ENCODE measurements at places on chromosomes 3 and 15.

DNA sequence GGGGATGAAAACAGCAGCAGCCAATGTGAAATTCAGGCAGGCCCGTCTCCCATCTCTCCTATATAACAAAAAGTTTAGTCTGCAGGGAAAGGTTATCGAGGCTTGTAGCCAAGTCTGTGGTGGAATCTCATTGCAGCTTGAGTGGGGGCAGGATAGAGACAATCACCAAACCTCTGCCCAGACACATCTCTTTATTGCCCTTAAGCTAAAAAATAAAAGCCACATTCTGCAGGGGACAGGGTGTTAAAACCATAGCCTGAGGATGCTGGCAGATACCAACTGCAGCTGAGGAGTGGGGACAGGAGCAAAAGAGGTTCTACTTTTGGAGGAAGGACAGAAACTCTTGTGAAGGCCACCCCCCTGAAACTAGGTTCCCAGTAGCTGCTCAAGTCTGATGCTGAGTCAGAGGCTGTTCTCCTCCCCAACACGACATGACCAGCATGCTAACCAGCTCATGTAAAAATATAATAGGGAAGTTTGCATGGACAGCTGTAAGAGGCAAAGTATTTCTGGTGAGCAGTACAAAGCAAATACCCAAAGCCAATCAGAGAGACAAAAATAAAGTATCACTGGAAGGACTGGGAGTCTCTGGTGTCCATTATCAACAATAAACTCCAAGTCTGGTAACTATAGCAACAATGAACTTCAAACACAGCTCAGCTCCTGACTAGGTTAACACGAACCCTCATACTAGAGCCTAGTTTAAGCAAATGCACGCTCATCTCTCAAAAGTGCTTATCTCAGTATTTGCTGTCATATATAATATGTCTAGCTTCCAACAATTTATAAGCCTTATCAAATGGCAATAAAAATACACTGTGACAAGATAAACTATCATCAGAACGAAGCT, 362.2 kb upstream of the SLCO3A1 start:
- no peak for DNase-seq

- DNase-seq, result no peak
Observed at GRCh38 chr15:34043391-34043790, 4.4 kb upstream of the AVEN start.

DNA sequence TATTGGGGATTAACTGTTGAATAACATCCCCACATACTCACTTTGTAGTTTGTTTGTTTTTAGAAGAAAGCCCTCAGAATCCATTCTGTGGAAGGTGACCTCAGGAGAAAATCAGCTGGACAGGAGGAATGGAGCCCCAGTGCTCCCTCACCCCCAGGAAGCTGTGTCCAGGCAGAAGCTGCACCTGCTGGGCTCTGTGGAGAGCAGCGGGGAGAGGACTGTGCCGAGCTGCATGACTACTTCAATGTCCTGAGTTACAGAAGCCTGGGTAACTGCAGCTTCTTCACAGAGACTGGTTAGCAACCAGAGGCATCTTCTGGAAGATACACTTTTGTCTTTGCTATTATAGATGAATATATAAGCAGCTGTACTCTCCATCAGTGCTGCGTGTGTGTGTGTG, 14.0 kb downstream of the TIGIT start:
- DNase-seq, result no peak

- no peak for DNase-seq
Observed at GRCh38 chr3:11815111-11815510, 31.6 kb downstream of the TAMM41 start.

DNA sequence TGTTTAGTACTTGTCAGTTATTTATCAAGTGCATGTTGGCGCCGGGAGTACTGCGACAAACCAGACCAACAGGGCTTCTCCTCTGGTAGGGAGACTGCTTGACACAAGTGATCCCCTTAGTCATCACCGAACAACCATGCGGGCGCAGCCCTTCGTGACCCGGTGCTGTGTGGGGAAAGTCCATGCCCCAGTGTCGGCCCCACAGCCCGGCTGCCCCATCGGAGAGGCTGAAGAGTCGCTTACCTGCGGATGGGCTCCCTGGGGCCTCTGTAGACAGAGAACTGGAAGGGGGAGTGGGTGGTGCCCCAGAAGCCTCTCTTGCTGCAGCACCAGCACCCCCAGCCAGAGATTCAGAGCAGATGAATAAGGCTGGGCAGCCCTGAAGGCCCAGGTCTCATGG, 90.3 kb upstream of the PRR23E start:
- no peak for DNase-seq

GRCh38 chr3:179376474-179376873, 29.0 kb downstream of the MFN1 start:
- no peak for DNase-seq

DNA sequence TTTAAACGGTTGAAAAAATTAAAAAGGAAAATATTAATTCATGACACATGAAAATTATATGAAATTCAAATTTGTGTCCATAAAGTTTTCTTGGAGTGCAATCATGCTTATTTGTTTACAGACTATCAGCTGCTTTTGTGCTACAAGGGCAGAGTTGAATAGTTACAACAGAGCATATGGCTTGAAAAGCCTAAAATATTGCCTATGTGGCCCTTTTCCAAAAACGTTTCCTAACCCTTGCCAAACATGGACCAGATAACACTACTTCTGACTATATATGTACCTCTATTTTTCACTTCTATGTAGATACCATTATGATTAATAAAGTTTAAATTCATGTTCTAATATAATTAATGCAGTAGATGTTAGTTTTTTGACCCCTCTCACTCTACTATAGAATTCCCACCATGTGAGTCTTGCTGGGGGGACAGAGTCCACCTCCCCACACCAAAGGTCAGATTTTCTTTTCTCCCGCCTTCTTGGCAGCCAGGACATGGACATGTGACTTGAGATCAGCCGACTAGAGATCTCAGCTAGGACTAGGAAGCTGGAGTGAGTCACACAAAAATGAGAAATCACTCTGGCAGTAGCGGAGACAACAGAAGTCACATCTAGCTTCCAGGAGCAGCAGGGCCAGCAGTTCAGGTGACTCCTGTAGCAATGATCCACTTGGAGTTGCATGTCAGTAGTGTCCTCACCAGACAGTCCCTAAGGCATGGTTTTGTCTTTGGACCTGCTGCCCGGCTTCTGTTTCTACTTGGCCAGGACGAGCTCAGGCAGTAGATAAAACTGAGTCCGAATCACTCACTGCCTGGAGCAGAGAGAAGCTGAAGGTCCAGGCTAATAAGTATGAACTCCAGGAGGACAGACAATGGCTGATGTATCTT, 22.4 kb downstream of the CIAO2A start:
- no peak for DNase-seq

- DNase-seq, result no peak
Observed at GRCh38 chr3:170467007-170467406, 48.3 kb downstream of the CLDN11 start.

GRCh38 chr3:176208283-176208682, 989.0 kb downstream of the TBL1XR1 start:
- no peak for DNase-seq

DNA sequence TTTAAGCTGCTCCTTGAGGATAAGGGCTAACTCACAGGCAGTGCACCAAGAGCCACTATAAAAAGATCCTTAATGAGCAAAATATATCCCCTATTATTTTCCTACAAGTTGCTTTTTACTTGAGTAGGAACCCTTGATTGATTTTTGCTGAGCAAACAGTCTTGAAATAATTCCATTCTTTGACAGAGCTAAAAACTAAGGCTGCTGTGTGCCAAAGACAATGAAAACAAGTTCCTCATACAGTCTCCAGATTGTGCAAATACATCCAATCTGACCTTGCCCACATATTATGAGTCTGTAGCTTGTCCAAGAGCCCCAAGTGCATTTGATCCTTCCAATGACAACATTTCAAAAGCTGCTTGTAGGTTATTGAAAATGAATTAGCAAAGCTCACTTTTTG, 15.0 kb downstream of the PRKAR2A start:
- DNase-seq, result no peak

DNA sequence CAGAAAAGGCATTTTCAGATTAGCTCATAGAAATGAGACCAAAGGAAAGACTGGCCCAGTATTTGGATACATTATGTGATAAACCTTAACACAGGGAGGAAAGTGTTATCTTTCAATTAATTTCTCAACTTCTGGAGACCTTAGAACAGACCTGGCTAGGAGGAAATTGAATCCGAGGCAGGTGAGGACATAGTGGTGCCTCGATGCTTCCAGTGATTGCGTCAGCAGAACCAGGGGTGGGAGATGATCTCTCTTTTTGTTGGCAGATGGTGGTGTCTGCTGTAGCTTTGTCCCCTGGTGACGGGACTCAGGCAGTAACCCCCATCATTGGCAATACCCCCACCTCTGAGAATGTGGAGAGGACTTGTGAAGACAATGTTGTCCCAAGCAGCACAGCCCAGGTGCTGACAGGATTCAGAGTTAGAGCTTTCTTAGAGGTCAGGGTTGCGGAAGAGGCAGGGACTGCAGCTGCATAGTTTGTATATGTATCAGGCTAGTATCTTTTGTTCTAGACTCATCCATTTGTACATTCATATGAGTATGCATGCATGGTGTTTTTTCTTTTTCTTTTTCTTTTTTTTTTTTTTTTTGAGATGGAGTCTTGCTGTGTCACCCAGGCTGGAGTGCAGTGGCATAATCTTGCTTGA, 27.9 kb upstream of the MUC20 start:
- no peak for DNase-seq

- no peak for DNase-seq
Observed at GRCh38 chr3:33590541-33590940, 127.5 kb downstream of the CLASP2 start.

- DNase-seq, result no peak
Observed at GRCh38 chr3:44966795-44967278, 9.1 kb downstream of the ZDHHC3 start.

DNA sequence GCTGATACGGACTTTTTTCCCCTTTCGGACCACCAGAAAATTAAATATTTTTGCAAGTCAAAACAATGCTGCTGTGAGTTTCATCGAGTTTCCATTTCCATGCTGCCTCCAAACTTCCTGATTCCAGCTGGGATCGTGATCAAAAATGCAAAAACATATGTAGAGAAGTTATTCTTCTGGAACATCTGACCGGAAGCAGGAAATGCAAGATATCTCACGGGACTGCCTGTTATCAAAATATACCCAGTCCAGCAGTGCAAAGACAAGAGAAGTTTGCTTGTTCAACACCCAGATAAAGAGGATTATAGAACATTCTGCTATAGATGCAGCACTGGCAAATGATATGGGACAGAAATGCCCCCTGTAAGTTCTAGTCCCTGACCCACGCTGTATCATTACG, 726.7 kb upstream of the NR2F2 start:
- DNase-seq, result no peak

DNA sequence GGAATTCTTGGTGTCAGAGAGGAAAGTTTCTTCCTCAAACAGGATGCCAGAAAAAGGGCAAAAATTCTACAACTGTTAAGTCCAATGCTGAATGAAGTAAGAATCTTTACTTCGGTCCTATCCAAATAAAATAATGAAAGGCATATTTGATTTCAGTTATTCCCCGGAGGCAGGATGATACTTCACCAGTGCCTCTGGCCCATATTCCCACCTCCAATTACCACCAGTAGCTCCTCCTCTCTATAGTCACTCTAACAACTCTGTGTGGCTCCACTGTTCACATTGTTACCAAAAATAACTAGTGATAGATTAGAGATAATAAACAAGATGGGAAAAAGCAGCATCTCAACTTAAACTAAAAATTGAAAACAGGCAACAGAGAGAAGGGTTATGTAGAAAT, 20.7 kb downstream of the MAP1A start:
- no peak for DNase-seq

DNA sequence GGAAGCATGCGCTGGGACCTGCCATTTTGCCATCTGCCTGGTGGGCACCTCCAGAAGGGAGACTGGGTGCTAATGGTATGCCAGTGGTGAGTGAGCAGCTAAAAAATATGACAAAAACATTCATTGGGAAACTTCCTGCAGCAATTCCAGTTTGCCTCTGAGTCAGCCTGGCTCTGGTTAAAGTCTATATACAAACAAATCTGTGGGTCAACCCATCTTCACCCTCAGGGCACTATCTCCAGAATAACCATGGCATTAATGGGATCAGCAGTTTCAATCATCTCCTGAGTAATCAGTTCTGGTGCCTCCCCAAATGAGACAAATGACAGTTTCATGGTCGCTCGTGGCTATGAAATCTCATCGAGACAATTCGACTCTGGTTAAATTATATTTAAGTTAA, 21.5 kb downstream of the FRMD4B start:
- no peak for DNase-seq

- DNase-seq, result no peak
Observed at GRCh38 chr15:44084770-44085169, 110.3 kb downstream of the FRMD5 start.

GRCh38 chr3:55801676-55802075, 314.6 kb upstream of the WNT5A start:
- no peak for DNase-seq

DNA sequence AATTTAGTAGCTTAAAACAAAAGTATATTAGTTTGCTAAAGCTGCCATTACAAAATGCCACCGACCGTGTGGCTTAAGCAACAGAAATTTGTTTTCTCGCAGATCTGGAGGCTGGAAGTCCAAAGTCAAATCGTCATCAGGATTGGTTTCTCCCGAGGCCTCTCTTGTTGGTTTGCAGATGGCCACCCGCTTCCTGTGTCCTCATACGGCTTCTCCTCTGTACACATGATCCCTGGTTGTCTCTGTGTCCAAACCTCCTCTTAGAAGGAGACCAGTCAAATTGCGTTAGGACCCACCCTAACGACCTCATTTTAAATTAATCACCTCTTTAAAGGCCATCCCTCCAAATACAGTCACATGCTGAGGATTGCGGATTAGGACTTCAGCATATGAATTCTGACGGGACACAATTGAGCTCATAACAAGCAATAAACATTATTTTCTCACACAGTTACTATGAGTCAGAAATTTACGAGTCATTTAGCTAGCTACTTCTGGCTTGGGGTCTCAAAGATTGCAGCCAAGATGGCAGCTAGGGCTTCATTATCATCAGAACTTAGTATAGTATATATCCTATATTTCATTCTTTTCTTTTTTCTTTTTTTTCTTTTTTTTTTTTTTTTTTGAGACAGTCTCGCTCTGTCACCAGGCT, 58.4 kb downstream of the RPL39L start:
- DNase-seq, result no peak

DNA sequence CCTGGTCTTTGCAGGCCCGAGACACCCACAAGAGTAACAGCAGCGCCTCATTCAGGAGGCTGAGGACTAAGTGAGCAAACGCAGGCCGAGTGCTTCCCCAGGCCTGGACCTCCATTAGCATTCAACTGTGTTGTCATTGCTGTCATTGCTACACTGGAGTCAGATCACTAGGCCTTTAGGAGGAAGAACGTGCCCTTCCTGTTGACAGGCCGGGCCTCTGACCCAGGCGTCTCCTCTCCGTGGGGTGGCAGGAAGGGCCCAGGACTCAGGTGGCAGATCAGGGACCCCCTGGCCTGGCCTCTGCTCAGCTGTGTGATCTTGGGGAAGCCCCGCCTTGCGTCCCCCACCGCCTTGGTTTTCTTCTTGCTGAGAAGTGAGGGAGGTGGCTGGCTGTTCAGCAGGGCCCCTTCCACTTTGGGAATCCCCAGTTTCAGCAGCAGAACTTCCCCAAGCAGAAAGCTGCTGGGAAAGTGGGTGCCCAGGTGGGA, 19.1 kb downstream of the ZDHHC19 start:
- DNase-seq, result peak; percentile 35

GRCh38 chr15:52466134-52466701, 62.5 kb downstream of the MYO5A start:
- DNase-seq, result no peak

GRCh38 chr3:66276705-66277274, 56.0 kb downstream of the SLC25A26 start:
- peak; percentile 60 for DNase-seq
